Left kidney (tissue), 8 donors: ENCODE measurements at places on chromosomes 11 and 22. TPM values are rescaled to one million over a fixed set of nuclear protein-coding genes. Genes with fewer than 3 reads are reported as not detected.

- no peak for DNase-seq
These were observed 10.6 kb upstream of the INSC start for GRCh38 chr11:15104166-15104565.

DNA sequence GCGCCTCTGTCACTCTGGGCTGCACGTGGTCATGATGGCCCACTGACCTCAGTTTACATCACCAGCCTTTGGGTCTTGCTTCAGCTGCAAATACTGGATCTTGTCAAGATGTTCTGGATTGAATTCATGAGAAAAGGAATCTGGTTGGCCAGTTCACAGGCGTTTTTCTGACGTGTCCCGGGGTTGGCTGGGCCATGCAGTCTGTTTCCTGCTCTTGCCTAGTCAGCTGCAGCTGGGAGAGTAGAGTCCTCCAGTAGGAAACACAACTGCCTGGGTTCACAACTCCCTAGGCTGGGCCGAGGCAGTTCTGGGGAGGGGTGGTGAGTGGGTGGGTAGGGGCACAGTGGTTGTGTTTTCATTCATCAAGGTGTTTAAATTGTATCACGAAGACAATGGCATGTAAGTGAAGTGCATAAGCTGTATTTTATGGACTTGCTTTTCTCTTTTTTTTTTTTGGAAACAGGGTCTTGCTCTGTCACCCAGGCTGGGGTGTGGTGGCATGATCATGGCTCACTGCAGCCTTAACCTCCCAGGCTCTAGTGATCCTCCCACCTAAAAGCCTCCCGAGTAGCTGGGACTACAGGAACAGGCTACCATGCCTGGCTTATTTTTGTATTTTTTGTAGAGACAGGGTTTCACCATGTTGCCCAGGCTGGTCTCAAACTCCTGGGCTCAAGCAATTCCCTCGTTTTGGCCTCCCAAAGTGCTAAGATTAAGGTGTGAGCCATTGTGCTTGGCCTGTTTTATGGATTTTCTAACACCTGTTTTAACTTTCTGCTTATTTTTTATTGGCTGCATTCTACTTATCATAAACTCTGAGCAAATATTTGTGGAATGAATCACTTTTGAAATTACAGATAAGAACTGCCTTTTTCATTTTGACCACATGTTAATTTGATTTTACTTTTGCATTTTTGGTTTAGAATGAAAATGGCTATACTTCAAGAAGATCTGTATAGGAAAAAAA, 54.0 kb upstream of the PITPNB start:
- DNase-seq, result no peak

- DNase-seq, result peak; percentile 24
These were observed 27.5 kb downstream of the DHCR7 start for GRCh38 chr11:71420455-71421241.

DNA sequence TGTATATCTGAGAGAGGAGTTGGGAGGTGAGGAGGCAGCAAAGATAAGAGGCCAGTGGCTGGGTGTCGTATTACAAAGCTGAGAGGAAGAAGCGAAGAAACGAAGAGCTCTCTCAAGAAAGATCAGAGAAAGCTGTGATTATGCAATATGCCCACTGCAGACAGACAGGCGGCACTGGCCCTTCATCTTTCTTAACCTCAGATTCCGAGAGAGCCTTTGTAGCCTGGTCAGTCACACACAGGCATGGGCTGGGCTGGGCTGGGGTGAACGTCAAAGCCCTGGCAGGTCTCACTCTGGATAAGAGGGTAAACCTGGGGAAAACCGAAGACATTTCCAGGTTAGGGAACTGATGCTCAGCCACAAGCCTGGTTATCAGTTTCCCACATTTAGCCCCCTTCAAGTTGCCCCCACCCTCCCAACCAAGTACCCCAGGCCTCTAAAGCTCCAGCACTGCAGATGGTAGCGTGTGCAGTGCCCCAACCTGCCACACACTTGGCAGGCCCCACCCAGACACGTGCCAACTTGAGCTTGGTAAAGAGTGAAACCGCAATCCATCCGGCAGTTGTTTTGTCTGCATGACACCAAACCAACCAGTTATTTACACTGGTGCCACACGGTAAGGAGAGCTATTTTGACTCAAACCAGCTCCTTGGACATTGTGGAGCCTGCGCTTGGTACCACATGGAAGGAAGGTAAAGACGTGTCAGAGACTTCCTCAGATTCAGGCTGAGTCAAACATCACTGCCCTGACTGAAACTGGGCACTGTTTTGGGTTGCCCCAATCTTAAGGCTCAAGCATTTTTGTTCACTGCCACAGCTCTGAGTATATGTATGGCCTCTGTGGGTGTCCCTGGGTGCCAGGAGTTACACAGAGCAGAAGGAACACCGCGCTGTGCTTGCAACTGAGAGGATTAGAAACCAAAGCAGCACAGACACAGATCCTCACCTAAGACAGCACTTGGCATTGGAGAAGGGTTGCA, 135.9 kb downstream of the FDX1 start:
- no peak for DNase-seq

DNA sequence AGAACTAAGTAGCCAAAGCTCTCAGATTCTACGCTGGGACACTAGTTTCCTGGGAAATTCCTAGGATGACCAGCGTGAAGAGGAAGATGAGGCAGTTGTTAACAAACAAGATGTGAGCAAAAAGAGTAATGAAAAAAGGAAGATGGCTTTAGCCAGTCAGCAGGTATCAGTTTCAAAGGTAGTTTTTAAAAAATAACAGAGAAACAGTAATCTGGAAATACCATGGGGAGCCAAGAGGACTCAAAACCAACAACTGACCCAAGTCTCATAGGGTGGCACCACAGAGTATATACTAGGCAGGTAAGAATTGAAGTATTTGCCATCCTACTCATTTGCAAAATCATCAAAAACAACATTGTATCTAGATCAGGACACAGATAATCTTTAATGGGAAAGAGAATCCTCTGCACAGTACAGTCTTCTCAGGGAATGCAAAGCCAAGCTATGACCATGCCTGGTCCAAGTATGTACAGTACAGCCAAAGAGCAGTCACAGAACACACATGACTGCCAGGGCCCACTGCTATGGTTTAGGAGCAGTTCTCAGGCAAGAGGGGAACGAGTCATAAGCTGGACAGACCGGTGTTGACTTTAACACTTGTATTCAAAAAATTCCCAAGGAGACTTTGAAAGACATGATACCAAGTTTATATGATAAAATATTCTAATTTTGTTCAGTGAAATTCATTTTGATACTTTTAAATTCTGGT, 20.6 kb downstream of the MSANTD4 start:
- no peak for DNase-seq

DNA sequence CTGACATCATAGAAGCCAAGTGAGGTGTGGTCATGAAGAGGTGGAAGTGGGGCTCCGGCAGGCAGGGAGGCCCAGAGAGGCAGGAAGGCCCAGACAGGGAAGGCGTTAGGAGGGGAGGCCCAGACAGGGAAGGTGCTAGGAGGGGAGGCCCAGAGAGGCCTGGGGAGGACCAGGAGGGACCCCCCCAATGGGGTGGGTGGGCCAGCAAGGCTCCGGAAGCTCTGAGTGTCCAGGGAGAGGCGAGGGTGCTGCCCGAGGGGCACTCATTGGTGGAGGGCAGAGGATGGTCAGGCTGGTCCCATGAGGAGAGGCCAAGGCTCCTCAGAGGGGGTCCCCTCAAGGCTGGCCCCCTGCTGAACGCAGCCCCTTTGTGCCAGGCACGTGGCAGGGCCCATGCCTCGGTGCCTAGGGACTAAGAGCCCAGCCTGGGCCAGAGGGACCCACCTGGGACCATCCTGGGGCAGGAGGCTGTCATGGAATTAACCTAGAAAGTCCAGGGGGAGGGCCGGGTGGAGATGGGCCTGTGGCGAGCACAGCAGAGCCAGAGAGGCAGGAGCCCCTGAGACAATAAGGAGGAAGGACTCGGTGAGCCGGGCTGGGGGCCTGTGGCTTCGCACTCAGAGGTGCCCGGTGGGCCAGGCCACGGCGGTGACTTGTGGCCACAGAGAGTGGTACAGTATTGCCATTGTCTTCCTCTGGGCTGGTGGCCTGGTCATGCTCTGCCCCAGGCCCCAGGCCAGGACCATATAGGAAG, 12.2 kb downstream of the PHLDA2 start:
- DNase-seq, result no peak

DNA sequence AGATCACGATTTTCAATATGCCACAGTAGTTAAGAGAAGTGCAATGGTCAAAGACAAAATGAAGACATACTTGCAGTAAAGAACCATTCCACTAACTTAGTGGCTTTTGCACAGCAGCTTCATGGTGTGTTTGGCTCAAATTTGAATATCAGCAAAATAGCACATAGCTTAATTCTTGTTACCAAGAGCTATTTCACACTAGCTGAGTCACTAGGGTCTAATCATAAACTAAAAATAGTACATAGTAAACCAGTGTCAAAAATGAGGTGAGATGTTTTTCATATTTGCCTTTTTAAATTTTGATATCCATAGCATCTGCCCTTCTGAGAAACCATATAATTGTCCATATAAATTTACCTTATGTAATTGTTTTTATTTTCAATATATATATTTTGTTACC, 325.0 kb upstream of the LUZP2 start:
- DNase-seq, result no peak

GRCh38 chr11:48081151-48082010, 101.0 kb downstream of the PTPRJ start:
- DNase-seq, result no peak

GRCh38 chr11:116833816-116834534, 3.4 kb downstream of the APOA1 start:
- no peak for DNase-seq

DNA sequence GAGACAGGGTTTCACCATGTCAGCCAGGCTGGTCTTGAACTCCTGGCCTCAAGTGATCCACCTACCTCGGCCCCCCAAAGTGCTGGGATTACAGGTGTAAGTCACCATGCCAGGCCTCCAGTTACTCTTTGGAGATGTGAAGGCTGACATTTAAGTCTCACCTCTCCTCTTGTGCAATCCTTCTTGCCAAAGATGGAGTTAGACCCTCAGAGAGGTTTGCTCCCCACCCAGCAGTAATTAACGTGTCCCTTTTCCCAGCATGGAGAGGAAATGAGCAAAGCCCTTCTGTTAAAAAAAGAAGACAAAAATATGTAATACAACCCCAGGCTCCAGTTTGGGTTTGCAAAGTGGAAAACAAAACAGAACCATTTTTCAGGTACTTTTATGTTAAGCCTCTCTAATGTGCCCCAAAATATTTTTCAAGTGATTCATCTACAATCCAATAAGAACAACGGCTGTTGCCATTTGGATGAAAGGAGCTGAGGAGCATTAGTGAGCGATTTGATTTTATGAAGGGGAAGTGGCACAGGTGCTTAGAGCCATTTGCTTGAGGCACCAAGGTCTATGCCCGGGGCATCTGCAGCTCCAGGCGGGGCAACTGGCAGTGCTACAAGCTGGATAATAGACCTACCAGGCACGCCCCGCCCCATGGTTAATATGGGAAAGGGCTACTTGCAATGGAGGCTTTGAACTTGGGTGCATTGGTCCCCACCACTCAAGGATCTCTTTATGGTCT, 57.2 kb downstream of the GRIK4 start:
- DNase-seq, result no peak

GRCh38 chr22:47448231-47449223, 686.1 kb downstream of the TBC1D22A start:
- no peak for DNase-seq

- peak; percentile 53 for DNase-seq
These were observed 13.9 kb downstream of the KCNE3 start for GRCh38 chr11:74453373-74453975.

DNA sequence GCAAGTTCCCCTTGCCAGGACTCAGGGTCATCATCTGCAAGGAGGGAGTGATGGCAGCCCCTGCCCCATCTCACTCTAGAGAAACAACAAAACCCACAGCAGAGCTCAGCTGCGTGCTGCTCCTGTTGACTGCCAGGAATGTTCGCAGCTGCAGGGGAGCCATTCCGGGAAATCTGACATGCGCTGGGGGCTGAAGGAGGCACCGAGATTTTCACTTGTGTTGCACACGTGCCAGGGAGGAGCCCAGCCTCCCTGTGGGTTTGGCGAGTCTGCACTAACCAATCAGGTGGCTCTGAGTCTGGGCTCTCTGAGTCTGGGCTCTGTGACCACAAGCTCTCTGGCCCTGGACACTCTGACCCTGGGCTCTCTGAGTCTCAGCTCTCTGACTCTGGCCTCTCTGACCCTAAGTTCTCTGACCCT, 10.5 kb downstream of the FGF3 start:
- DNase-seq, result no peak

- no peak for DNase-seq
These were observed 101.0 kb downstream of the PDE2A start for GRCh38 chr11:72573072-72573854.

- DNase-seq, result no peak
These were observed 847 bp upstream of the NDUFA6 start for GRCh38 chr22:42091455-42091782.

DNA sequence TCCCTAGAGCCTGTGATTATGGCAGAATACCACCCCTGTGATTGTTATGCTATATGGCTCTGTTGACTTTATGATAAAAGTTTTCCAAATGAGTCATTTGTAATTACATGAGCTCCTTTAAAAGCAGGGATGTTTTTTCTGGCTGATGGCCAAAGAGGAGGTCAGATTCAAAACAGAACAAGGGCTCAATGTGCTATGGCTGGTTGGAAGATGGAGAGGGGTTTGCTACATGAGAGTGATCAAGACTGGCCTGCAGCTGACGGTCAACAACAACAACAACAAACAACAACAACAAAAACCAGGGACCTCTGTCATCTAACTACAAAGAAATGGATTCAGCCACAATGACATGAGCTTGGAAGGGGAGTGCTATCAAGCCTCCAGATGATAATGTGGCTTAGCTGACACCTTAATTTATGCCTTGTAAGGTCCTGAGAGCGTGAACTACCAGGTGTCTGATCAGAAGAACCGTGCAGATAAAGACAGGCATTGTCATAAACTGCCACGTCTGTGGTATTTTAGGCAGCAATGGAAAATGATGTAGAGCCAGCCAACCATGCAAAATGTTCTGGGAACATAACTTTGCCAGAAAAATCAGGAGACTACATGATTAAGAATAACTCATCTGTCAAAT, 47.2 kb downstream of the PIWIL3 start:
- peak; percentile 66 for DNase-seq

GRCh38 chr22:17678817-17679385, 40.3 kb downstream of the BCL2L13 start:
- DNase-seq, result no peak

GRCh38 chr22:50303515-50303847, 4.0 kb downstream of the PLXNB2 start:
- DNase-seq, result no peak

DNA sequence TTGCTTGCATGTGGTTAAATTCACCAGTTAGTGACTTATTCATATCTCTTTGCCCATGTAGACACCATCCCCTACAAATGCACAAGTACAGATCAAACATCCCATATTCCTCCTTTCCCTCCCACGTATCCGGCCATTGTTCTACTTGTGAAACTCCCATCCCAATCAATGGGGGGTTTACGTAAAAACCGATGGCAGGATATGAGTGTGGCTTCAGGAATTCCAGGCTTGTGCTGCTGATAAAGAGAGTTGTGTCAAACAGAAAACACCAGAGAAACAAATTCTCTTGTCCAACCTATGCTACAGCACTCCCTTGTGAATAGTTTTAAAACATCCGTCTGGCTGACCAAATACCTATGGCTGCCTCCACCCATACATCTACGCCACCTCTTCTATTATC, 15.5 kb downstream of the FLI1 start:
- no peak for DNase-seq

- DNase-seq, result no peak
These were observed 53.3 kb downstream of the CERK start for GRCh38 chr22:46684706-46685105.

GRCh38 chr11:47213950-47214565, 716 bp upstream of the DDB2 start:
- peak; percentile 78 for DNase-seq

The MRGPRX3 gene
- polyA plus RNA-seq, result not detected

The ZBTB44 gene
- 72.0 TPM for polyA plus RNA-seq

The YWHAH gene
- 120 TPM for polyA plus RNA-seq

The TPP1 gene
- 121 TPM for polyA plus RNA-seq

The OR5A1 gene
- polyA plus RNA-seq, result 0.03 TPM

The SOX6 gene
- polyA plus RNA-seq, result 25.0 TPM

The NLRP10 gene
- 0.05 TPM for polyA plus RNA-seq
